Small intestine (tissue), 16 donors: ENCODE measurements at places on chromosomes 1 and 21. TPM values are rescaled to one million over a fixed set of nuclear protein-coding genes. Genes with fewer than 3 reads are reported as not detected.

The HMCN1 gene
- 0.54 TPM for polyA plus RNA-seq

- no peaks in the 10 kb centered on the region for H3K36me3 ChIP-seq
- no peaks in the 10 kb centered on the region for H3K4me1 ChIP-seq
- no peak overlapping the region for H3K27ac ChIP-seq
- H3K4me3 ChIP-seq: no peak overlapping the region
- no peaks in the 10 kb centered on the region for H3K27me3 ChIP-seq
- DNase-seq: no peak
Observed at GRCh38 chr1:184648856-184649201, 105.8 kb downstream of the EDEM3 start.

The PYGO2 gene
- polyA plus RNA-seq: 22.1 TPM

DNA sequence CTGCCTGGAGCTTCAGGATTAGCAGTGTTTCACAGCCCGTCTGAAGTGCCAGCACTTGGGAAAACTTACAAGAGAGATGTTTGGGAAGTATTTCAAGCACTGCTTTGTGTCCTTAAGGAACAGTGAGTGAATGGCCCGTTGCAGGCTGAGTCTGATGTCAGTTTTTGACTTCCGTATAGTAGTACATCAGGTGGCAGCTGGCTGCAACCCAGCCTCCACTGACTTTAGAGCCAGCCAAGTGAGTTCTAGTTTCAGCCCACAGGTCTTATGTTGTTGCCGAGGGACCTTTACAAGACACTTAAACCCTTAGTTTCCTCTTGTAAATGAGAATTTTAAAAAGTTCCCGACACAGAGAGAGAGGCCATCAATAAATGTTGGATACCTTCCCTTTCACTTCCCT lies 35.0 kb downstream of the UCK2 start:
- H3K4me1 ChIP-seq: peaks cover 5% of the 10 kb centered on the region
- no peaks in the 10 kb centered on the region for H3K36me3 ChIP-seq
- no peak overlapping the region for H3K27ac ChIP-seq
- H3K27me3 ChIP-seq: no peaks in the 10 kb centered on the region

- no peak for DNase-seq
- H3K27me3 ChIP-seq: peaks cover 2% of the 10 kb centered on the region
- no peak overlapping the region for H3K4me3 ChIP-seq
- no peaks in the 10 kb centered on the region for H3K4me1 ChIP-seq
- H3K27ac ChIP-seq: no peak overlapping the region
- H3K36me3 ChIP-seq: no peaks in the 10 kb centered on the region
Observed at GRCh38 chr1:111404588-111404987, 22.9 kb downstream of the OVGP1 start.

- peaks cover 61% of the 10 kb centered on the region for H3K4me1 ChIP-seq
- peak; percentile 42 for DNase-seq
- H3K36me3 ChIP-seq: no peaks in the 10 kb centered on the region
- no peak overlapping the region for H3K4me3 ChIP-seq
- no peaks in the 10 kb centered on the region for H3K27me3 ChIP-seq
Observed at GRCh38 chr1:204286831-204287421, 72.8 kb downstream of the PLEKHA6 start.

The AK5 gene
- polyA plus RNA-seq: not detected

The AMY2A gene
- polyA plus RNA-seq: 1.6 TPM

The TLR5 gene
- polyA plus RNA-seq: not detected

The FCRL5 gene
- 1.7 TPM for polyA plus RNA-seq

DNA sequence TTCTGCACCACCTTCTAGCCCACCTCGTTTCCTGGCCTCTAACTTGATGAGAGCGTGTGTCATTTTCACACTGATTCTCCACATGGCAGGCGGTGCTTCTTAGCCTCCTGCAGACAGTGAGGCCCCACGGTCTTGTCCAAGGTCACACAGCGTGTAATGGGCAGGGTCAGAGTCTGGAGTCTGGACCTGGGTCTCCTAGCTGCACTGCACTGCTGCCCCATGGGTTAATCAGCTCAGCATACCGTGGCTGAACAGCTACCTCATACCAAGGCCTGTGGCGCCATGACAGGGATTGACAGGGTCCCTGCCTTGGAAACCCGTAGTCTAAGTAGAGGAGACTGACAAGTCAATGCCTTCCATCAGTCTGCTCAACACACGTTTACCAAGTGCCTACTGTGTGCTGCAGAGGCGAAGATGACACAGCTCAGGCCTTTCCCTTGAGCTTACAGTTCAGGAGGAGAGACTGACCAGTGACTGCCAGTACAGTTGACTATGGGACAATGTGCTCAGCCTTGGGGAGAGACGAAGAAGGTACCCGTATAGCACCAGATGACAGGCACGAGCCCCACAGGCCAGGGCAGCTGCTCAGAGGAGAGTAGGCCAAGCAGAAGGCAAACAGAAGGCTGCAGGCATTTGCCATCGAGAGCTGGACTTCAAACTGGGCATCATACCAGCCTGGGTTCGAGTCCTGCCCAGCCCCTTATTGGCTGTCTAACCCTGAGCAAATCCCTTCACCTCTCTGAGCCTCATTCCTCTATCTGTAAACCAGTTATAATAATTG lies 5.5 kb downstream of the PCSK9 start:
- no peaks in the 10 kb centered on the region for H3K4me1 ChIP-seq
- H3K4me3 ChIP-seq: no peak overlapping the region
- no peak overlapping the region for H3K27ac ChIP-seq
- peaks cover 21% of the 10 kb centered on the region for H3K27me3 ChIP-seq
- no peak for DNase-seq
